ENCODE measurements at places on chromosomes 2 and 18.

- DNase-seq: no peak
Measured at GRCh38 chr18:37654731-37655369, 89.3 kb upstream of the CELF4 start.

GRCh38 chr18:67151366-67151765, 365.2 kb downstream of the DSEL start:
- DNase-seq: no peak

- DNase-seq: no peak
Measured at GRCh38 chr2:226414335-226414734, 385.3 kb downstream of the IRS1 start.

DNA sequence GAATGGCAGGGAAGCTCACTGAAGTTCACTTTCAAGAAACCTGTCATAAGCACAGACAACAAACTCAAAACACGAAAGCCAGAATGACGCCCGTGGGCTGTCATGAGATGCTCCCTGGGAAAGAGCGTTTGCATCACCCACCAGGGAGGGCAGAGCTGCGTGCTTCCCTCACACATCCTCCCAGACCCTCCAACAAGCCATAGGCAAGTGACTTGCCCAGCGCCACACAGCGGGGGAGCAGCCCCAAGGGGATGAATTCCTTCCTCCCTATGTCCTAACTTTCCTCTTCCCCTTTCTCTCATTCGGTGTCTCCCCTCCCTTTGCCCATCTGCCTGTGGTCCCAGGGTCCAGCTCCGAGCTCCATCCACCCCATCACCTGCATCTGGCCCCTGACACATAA, 10.7 kb downstream of the BIN1 start:
- DNase-seq: no peak

DNA sequence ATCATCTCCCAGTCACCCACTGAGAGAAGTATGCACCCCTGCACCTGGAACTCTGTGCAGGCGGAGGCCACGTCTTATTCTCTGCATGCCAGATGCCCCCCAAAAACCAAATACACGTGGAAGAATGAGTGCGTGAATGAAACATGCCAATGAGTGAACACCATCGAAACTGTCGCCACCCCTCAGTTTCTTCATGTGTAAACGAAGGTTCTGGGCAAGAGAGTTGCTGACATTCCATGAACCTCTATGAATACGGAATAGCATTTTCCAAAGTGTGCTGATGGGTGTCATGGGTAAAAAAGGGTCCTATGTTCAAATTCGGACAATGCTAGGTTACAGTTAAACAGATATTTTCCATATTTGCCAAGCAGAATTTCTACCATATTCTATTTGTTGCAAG, 19.8 kb downstream of the FER1L5 start:
- DNase-seq: no peak

- DNase-seq: peak; percentile 66
Measured at GRCh38 chr2:47190188-47190881, 35.2 kb upstream of the STPG4 start.

- DNase-seq: no peak
Measured at GRCh38 chr2:233798335-233799086, 20.4 kb downstream of the MROH2A start.

- DNase-seq: no peak
Measured at GRCh38 chr2:95346231-95346737, 49.1 kb downstream of the KCNIP3 start.

- DNase-seq: no peak
Measured at GRCh38 chr2:31568585-31569201, 12.0 kb downstream of the SRD5A2 start.

- no peak for DNase-seq
Measured at GRCh38 chr2:78127424-78127823, 605.2 kb upstream of the LRRTM4 start.

- no peak for DNase-seq
Measured at GRCh38 chr2:68734176-68734575, 435 bp upstream of the ARHGAP25 start.

DNA sequence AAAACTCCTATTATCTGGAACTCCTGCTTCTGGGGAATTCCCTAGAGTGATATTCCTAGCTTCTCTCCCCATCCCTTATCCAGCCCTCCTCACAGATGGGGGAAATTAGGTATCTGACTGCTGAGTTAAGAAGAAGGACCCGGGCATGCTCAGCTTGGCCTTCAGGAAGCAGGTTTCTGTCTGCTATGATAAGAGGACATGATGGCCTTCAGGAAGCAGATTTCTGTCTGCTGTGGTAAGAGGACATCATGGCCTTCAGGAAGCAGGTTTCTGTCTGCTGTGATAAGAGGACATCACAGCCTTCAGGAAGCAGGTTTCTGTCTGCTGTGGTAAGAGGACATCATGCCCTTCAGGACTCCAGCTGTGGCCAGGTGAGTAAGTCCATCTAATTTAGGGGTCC, 65.2 kb downstream of the PLEKHM3 start:
- no peak for DNase-seq

DNA sequence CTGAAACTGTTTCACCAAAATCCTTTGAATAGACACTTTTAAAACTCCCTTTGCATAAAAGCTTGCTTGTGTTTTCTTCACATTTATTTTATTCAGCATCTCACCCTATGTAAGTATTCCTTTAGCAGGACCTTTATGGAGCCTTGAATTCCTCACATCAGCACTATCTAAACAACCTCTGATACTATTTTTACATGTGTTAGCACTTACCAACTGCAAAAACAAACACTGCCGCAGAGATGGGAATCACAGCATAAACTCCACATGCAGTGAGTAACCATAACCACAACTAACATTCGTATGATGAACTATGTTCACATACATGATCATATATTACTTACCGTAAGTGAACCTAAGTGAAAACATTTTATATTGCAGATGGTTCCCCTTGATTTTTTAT, 15.4 kb downstream of the FBXO15 start:
- peak; percentile 49 for DNase-seq

- no peak for DNase-seq
Measured at GRCh38 chr18:58549814-58550339, 79.0 kb downstream of the ALPK2 start.

DNA sequence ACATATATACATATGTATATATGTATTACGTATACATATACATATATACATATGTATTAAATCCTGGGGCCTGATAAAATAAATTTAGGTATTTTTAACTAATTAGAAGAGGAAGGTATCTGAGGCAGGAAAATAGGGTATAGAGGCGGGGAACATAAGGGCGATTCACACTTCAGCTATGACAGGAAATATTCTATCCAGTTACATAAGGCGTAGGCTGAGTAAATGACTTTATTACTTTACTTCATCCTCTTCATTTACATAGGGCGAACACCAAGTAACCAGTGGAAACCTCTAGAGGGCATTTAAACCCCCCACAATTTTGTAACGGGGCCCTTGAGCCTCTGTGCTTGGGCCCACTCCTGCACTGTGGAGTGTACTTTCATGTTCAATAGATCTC, 167.5 kb downstream of the SOCS6 start:
- DNase-seq: no peak

GRCh38 chr2:100107440-100107839, 35.0 kb downstream of the AFF3 start:
- no peak for DNase-seq

GRCh38 chr2:170818752-170819470, 2.2 kb downstream of the GAD1 start:
- no peak for DNase-seq

- DNase-seq: no peak
Measured at GRCh38 chr2:235618039-235618438, 124.2 kb downstream of the AGAP1 start.

- DNase-seq: no peak
Measured at GRCh38 chr2:223865907-223866508, 28.6 kb upstream of the AP1S3 start.

DNA sequence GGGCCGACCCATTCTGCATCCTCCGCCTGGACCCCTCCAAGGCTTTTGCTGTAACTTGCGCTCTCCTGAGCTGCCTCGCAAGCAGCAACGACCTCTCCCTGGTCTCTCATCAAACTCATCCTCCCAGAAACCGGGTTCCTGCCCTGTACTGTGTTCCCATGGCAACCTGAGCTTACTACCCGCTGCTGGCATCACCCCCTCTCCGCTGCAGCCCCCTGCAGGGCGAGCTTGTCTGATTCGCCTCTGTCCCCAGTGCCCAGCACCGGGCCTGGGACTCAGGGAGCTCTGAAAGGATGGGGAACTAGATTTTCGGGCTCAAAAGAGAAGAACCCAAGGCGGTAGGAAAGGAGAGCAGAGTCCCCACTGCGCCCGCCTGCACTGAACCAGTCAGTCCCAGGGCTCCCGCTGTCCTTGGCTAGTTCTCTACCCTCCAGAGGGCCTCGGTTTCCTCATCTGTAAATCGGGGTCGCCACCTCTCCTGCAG, 463 bp downstream of the HS1BP3 start:
- DNase-seq: no peak

DNA sequence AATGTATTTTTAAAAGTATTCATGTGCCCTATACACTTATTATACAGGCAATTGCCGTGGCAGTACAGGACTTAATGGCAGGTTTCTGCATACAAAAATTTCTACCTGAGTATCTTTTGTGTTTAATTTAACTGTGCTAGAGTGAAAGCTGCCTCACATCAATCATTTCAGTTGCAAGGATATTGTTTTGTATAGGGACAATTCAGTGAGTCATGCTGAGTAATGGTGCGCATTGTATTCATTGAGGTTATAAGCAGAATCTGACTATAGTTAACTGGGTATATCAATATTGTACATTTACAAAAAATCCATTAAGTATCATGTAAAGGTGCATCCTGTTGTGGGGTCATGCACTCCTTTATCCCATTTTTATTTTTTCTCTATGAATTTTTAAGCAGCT, 121.5 kb downstream of the GCA start:
- no peak for DNase-seq

GRCh38 chr2:158975271-158975921, 7.0 kb downstream of the TANC1 start:
- DNase-seq: no peak

DNA sequence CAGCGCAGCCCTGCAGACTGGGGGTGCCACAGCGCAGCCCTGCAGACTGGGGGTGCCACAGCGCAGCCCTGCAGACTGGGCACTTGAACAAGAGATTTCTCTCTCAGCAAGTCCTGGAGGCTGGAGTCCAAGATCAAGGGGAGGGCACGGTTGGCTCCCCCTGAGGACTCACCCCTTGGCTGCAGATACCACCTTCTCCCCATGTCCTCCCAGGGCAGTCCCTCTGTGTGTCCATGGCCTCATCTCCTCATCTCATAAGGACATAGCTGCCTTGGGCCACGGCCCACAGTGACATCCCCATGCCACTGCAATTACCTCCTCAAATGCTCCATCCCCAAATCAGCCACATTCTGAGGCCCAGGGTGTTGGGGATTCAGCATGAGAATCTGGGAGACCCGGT, 98.2 kb downstream of the TPO start:
- no peak for DNase-seq

- peak; percentile 15 for DNase-seq
Measured at GRCh38 chr2:182980115-182980514, 58.1 kb downstream of the NCKAP1 start.

DNA sequence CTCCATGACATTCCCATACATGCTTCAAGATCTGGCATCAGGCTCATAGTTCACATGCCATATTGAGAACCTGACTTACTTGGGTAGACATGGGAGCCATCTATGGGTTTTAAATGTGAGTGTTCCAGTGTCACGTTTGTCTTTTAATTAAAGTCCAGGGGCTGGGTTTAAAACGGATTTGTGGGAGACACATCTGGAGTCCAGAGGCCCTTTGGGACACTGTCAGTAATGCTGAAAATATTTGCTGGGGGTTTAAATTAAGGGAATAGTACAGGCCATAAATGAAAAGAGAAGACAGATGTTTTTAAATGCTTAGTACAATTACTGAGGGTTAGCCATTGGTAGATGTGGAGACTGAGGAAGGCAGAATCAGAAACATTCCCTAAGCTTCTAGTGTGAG, 478.0 kb downstream of the PID1 start:
- no peak for DNase-seq

GRCh38 chr2:237538001-237538720, 28.2 kb upstream of the PRLH start:
- no peak for DNase-seq

- no peak for DNase-seq
Measured at GRCh38 chr2:225122583-225123486, 80.6 kb upstream of the DOCK10 start.

DNA sequence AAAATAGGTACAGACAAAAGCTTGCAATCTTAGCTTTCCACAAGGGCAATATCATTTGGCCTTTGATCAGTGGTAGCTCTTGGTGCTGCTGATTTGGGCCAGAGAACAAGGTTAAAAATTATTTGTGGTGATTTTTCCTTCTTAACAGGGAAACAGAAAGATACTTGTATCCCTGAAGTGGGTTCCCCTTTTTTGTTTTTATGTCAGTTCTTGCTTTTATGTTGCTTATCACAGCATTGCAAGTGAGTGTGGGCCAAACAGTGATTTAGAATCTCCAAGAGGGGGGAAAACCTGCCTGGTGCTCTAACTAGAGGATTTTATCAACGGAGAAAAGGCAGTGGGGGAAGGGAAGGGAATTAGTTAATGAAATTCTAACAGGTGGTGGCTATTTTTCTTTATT, 197.6 kb upstream of the SP5 start:
- DNase-seq: no peak

- DNase-seq: peak; percentile 94
Measured at GRCh38 chr18:6747646-6748045, 18.1 kb downstream of the ARHGAP28 start.

GRCh38 chr2:203195331-203196036, 43.3 kb upstream of the CYP20A1 start:
- no peak for DNase-seq
